Activated T-helper 1 cell treated with anti-CD3 and anti-CD28 coated beads, Interleukin-12 subunit alpha, Interleukin-12 subunit beta, Interleukin-2, Interleukin-4 antibody, amounts not matched to agents 30 ng/mL and 10 ng/mL and 1 ng/mL, durations not matched to agents 14 hours and 24 hours and 36 hours (primary cell): ENCODE measurements at places on chromosomes 3 and 15. TPM values are rescaled to one million over a fixed set of nuclear protein-coding genes. Genes with fewer than 3 reads are reported as not detected.

PLOD2 gene
- 1.4 and 2.0 TPM in 2 replicates for total RNA-seq

CPLX3 gene
- 0.17 and 0.29 TPM in 2 replicates for total RNA-seq

DNA sequence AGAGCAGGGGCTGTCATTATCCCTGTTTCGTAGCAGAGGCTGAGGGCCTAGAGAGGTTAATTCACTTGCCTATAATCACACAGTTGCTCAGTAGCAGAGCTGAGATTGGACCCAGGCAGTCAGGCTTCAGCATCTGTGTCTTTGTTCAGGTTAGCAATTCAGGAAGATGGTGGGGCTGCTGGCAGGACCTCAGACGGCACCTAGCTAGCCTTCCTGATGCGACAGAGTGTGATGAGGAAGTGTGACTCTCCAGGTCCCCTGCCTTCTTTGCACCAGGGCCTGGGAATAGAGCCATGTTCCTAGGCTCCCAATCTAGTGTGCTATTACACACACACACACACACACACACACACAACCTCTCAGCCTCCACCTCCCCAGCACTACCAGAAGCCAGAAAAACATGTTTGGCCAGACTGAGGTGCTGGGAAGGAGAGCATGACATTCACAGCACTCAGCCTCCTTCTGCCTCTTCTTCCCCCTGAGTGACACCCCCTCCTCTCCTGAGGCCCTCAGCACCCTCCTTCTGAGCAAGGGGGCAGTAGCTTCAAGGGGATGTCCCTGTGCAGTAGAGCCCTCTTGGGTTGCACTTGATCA lies 88.9 kb downstream of the TLE3 start:
- DNase-seq: no peak

DNA sequence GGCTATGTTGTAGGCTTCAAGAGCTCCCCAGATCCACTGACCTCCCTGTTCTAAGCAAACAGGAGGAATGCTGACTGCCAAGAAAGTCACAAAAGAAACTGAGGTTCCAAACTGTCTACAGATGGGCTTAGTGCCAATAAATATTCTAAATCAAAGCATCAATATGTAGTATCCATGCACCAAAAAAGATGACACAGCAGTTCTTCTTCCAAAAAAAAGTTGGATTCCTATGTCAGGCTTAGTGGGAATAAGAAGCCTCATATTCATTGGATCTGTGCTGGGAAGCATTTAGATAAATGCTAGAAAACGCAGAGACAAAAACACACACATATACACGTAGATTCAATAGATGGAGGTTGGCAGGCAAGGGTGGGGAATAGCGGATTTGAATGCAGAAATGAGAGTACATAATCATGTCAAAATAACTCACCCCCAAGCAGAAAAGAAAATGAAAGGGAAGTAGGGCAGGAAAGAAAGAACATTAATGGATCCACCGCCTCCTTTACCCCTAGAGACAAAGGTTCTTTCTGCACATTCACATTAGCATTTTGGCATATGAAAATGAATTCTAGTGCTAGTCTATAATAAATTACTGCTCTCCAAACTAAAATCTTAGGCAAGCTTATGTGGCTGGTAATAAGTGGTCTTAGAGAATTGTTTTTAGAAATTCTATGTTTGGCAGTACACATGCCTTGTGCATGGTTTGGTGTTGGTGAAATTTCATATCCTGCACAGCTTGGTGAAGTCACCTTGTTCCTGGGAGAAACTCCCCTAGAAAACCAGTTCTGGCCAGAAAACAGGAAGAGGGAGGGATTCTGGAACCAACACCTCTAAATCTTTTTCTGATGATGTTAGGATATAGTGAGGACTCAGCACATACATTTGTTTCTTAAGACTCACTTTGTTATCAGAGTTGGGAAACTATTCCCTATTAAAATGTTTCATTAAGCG lies 283.4 kb downstream of the LSAMP start:
- DNase-seq: no peak

GRCh38 chr3:119333773-119334509 lies 39.8 kb downstream of the ARHGAP31 start:
- no peak for DNase-seq

- no peak for DNase-seq
Measured at GRCh38 chr3:178201714-178202113, 334.5 kb upstream of the KCNMB2 start.

- DNase-seq: no peak
Measured at GRCh38 chr3:116301422-116301821, 143.9 kb downstream of the LSAMP start.

DNA sequence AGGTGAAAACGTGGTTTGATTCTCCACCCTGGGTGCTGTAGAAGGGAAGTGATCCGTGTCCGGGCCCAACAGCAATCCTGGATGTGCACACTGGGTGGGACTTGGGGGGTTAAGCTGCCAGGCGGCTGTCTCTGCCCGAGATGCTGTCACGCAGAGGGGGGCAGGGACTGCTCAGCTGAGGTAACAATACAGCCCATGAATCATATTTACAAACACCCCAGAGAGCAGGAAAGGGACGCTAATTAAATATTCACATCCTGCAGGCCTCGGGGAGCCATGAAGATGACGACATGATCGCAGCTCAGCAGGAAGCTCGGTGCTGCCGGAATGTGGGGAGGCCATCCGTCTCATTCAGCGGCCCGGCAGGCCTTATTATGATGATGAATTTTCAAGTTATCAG lies 17.9 kb upstream of the CRABP1 start:
- no peak for DNase-seq

DNA sequence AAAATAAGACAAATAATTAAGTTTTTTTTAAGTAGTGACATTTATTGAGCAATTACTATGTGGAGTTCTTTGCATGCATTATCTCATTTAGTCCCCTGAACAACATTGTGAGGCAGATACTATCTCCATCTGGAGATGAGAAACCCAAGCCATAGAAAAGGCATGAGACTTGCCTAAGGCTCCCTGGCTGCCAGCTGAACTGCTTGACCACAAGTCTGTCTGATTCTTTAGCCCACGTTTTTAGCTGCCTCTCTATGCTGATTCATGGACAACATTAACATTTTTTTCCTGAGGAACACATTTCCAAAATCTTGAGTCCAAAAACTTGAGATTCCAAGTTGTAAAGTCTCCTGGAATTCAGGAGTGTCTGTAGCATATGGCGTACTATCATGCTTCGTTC lies 263.6 kb upstream of the GOLGA6L4 start:
- no peak for DNase-seq

DNA sequence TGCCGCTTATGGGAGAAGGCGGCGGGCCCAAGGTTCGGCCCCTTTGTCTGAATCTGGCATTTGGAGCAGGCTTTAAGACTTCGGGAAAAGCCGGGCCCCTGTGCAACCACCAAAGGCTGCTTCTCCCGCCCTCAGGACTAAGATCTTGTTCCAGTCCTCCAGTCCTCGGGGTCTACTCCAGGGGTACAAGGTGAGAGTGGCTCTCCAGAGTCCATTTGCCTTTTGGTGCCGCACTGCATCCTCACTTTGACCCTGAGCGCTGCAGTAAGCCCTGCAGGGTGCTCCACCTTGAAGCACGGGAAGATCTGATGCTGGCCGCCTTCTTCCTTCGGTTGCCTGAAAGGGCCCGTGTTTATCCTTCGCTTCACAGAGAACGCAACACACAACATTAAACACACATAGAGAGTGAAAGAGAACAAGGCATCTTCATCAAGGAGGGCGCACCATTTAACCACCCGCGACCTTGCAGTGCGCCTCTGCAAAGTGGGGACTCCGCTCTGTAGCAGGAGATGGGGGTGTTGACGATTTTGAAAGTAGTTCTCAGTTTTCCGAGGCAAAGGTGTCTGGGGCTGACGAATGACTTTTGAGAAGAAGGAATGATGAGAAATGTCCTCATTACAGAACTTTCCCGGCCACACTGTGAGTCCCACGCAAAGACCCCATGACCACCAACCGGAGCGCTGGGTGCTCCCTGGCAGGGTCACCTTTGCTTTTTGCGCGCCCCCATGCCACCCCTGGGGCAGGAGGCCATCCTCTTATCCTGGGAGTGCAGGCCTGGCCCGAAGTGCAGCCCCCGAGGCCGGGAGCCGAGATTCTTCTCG lies 1.0 kb downstream of the PIGZ start:
- DNase-seq: no peak

DNA sequence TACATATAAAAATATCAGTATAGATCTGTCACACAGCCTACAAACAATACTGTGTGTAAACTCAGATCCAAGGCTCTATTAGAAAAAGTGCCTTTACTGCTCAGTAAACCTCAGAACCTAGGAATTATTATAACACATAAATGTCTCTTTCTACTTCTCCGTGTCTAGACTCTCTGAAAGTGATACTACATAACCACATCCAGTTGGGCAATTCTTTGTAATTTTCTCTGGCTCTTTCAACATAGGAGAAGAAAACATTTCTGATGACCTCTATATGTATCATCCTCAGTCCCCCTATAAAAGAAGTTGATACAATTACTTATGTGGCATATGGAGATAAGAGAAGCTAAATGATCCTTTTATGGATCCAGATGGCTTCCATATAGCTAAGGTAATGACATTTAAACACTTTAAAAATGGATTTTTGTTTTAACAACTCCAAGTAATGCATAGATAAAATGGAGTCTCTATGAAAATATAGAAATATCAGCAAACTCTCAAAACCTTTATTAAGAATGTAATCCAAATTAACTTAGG lies 104.5 kb downstream of the LSAMP start:
- no peak for DNase-seq

DNA sequence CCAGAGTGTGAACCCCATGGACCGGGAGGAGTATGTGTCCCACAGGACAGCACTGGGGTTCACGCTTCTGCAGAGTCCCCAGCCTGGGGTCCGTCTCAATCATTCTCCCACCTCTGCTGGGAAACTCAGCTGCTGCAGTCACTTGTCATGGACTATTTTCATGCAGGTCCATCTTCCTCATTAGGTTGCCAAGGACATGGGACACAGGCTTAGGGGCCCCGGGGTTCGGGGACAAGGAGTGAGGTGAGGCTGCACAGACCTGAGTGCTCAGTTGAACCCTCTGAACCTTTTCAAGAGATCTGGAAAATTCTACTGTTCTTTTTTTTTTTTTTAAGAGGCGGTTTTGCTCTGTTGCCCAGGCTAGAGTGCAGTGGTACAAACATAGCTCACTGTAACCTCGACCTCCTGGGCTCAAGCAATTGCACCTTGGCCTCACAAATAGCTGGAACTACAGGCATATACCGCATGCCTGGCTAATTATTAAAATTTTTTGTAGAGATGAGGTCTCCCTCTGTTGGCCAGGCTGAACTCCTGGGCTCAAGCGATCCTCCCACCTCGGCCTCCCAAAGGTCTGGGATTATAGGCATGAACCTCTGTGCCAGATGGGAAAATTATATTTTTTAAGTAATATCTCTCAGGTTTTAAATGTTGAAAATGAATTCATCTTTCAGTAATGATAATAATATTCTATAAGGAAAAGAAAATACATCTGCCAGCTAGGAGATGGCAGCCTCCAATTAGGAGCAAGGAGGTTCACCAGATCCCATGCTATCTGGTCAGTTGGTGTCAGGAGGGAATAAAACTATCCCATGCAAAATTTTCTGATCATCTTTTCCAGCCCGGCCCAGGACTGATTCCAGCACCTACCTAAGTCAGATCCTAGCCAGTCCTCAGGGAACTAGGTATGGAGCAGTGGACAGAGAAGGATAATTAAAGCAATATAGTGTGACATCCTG lies 45.2 kb downstream of the RPN1 start:
- no peak for DNase-seq

DNA sequence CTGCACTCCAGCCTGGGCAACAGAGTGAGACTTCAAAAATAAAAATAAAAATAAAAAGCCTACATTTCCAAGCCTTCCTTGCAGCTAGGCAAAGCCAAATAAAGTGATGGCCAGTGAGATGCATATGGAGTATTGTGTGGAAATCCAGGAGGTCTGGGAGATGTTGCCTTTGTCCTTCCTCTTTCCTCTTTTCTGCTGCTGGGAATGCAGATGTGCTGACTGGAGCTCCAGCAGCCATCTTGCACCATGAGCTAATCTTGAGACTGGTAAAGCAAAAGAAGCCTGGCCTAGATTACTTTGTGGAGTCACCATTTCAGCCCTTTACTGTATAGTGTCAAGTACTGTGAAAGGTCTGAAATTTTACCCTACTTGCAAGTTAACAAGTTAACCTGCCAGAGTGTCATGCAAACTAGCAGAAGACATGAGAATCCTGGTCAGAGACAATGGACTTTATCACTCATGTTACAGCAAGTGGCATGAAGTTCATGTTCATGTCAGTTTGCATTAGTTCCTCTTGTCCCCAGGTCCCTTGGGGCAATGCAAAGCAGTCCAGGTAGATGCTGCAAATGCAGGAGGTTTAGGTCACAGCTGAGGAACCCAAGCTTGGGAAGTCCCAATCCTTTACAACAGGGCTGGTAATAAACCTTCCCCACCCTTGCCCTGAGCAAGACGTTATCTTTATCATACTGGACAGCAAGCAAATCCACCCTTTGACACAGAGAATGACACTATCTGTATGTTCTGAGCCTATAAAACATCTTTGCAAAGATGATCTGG lies 103.1 kb downstream of the TLE3 start:
- DNase-seq: no peak

GRCh38 chr3:5210926-5211325 lies 23.4 kb downstream of the EDEM1 start:
- DNase-seq: no peak

DNA sequence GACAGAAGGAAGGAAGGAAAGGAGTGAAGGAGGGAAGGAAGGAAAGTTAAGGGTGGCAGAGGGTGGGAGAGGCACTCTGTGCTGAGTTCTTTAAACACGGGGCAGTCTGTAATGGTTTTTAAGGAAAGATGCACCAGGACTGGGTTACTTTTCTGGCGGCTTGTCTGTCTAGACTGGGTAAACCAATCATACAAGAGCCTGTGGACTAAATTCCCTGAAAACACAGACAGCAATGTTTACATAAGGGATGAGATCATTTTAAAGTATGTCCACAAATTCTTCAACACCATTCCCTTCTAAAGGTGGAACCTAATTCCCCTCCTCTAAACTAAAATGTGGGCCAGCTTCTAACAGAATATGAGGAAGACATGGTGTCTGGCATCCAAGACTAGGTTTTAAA lies 235.5 kb upstream of the IGF1R start:
- DNase-seq: no peak

DNA sequence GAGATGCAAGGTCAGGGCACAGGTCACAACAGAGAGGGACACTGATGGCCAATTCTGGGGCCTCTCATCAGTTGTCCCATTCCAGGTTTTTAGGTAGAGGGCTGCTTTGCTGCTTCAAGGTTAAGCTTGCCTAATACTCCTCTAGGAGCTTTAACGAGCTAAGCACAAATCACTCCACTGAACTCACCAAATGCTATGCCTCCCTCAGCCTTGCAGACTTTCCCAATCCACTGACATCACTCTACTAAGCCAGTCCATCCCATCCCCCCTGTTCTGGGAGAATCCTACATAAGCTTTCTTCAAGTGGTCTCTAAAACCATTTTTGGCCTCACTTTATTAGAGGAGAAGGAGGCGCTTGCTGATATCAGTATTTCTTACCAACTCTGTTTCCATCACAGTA lies 24.8 kb upstream of the PDCD6IP start:
- DNase-seq: no peak

DNA sequence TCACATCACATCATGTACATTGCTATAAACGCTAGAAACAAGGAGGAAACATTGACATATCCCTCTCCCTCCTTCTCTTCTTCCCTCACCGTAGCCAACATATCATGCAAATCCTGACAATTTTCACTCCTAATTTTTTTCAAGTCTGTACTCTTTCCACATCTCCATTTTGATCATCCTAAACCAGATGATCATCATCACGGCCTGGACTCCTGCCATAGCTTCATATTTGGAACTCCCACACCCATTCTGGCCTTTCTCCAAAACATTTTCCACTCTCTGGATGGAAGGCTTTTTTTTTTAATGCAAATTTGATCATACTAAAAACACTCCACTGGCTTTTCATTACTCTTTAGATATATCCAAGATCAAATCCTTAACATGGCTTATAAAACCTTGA lies 248.0 kb upstream of the CNTN3 start:
- no peak for DNase-seq

GRCh38 chr3:65732051-65732935 lies 306.4 kb downstream of the MAGI1 start:
- no peak for DNase-seq
